ENCODE measurements at places on chromosomes 6 and 20. TPM values are rescaled to one million over a fixed set of nuclear protein-coding genes. Genes with fewer than 3 reads are reported as not detected.
A peak's percentile ranks its signal among the peaks of the same experiment; 100 is the strongest.

- DNase-seq, result no peak
Measured at GRCh38 chr20:36184816-36185776, 30.6 kb downstream of the EPB41L1 start.

GHRH gene
- not detected for total RNA-seq

DNA sequence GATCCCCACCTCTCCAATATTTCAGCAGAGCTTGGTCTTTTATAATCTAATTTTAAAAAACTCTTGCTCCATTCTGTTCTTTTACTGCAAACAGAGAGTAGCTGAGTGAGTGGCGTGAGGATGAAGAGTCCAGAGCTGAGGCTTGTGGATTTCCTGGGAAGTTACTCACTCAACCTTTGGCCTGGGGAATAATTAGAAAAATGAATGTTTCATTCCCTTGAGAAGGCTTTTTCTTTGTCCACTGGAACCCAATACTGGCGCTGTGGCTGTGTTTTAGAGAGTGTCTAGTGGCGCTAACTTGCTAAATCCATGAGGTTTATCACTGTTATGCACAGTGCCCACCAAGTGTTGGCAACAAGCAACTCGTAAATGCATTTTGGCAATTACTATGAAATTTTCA lies 251.5 kb downstream of the HIVEP2 start:
- peak; percentile 41 for DNase-seq

DNA sequence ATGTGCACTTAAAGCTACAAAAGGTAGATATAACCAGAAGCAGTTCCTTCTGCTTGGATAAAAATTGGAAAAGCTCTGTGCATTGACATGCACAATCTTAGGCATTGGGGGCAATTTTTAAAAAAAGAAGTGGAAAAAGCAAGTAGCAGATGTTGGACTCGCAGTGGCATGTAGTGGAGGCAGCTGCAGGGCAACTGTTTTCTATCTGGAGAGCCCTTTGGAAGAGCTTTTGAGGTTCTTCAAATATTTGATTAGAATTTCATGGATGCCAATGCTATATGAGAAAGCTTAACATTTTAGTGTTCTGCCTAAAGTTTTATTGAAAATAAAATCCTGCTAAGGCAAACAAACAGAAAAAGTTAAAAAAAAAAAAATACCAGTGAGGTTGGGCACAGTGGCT lies 388.3 kb upstream of the RNF217 start:
- no peak for DNase-seq

- peak; percentile 77 for DNase-seq
Measured at GRCh38 chr6:129575378-129576118, 134.4 kb downstream of the ARHGAP18 start.
